ENCODE measurements at places on chromosomes 13 and 19.

DNA sequence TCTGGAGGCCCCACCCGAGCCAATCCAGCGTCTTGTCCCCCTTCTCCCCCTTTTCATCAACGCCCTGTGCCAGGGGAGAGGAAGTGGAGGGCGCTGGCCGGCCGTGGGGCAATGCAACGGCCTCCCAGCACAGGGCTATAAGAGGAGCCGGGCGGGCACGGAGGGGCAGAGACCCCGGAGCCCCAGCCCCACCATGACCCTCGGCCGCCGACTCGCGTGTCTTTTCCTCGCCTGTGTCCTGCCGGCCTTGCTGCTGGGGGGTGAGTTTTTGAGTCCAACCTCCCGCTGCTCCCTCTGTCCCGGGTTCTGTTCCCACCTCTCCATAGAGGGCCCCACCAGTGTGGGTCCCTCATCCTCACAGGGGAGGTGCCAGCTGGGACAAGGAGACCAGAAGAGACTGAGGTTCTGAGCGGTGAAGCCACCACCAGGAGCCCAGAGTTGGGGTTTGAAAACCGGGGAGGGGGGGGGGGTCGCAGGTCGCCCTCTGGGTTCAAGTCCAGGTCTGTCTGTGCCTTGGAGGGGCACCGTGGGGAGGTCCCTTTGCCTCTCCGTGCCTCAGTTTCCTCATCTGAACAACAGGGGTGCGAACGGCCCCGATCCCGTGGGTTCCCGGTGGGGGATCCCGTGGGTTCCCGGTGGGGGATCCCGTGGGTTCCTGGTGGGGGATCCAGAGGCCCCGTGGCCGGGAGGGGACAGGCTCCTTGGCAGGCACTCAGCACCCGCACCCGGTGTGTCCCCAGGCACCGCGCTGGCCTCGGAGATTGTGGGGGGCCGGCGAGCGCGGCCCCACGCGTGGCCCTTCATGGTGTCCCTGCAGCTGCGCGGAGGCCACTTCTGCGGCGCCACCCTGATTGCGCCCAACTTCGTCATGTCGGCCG is at the start of gene ELANE:
TSS of gene ELANE (plus strand) at position 168 of the 878 bp plus-strand sequence. CDS start at position 194, 26 bp downstream.
- no peak for DNase-seq

GRCh38 chr13:27036236-27036981 is 135.2 kb downstream of the USP12 start:
- no peak for DNase-seq

GRCh38 chr19:50198431-50199258 is 4.8 kb upstream of the MYH14 start:
- no peak for DNase-seq

DNA sequence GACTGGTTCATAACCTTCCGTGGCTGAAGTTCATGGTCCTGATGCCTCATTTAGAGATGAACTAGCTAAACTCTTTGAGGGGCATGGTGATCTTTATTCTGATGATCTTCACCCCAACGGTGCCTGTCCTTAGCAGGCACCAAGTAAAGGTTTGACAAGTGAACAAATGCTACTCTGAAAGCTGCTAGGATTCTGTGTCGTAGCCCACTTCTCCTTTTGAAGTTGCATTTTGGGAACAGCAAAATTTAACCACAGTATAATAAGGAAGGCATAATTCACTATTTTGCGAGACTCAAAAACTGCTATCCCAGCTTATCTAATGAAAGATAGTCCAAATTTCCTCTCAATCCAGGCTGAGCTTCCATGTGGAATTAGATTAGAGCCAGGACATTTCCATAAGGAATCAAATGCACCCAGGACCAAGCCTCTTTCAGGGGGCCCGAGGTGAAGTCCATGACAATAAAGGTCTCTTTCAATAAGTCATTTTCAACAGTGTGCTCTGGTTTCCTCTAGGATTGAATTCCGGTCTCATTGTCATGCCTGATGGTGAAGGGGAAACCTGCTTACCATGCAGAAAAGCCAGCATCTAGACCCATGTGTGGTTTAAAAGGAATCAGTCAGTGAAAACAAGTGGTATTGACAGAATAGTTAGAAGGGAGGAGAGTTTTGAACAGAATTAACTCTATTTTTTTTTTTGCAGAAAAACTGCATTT is 23.1 kb downstream of the SIAH3 start:
- no peak for DNase-seq

GRCh38 chr13:64078025-64078424 is 2662.4 kb upstream of the PCDH20 start:
- DNase-seq, result no peak

DNA sequence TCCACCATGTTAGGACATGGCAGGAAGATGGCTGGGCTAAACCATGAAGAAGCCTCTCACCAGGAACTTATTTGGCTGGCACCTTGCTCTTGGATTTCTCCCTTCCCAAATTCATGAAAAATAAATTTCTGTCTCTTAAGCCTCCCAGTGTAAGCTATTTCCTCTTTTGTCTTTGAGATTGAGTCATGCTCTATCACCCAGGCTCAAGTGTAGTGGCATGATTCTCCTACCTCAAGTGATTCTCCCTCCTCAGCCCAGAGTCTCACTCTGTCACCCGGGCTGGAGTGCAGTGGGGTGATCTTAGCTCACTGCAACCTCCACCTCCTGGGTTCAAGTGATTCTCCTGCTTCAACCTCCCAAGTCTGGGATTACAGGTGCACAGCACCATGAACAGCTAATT is 12.6 kb downstream of the ZNF888 start:
- DNase-seq, result no peak

GRCh38 chr19:4908360-4908759 is 941 bp upstream of the UHRF1 start:
- no peak for DNase-seq

DNA sequence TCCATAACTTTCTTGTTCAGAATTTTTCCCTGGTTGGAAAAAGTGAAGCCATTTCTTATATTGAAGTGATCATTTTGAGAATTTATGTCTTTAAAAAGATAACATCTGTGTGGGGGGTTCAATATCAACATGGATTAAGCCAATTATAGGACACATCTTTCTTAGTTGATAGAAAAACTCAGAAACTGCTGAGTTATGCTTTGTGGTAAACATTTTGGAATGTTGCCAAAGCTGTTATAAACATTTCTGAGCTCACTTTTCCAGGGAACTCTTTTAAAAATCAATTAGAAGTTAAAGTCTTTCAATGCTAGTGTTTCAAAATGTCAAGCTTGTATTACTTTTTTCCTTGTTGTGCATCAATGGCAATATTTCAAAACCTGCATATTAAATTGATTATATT is 248.8 kb downstream of the DACH1 start:
- no peak for DNase-seq

DNA sequence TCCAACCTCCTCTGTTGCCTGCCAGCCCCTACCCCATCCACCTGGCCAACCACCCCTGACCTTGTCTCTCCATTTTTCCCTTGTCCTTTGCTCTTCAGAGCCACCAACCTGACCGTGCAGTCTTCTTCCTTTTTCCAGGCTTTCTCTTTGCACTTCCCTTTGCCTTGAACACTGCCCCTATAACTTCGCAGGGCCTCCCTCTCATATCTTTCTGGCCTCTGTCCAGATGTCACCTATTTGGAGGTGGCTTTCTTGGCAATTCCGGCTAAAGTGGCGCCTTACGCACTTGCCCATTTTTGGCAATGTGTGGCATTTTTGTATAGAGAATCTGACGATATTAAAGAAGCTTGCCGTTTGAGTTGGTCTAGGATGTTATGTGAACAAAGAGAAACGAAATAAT is 844 bp downstream of the ZNF543 start:
- no peak for DNase-seq

DNA sequence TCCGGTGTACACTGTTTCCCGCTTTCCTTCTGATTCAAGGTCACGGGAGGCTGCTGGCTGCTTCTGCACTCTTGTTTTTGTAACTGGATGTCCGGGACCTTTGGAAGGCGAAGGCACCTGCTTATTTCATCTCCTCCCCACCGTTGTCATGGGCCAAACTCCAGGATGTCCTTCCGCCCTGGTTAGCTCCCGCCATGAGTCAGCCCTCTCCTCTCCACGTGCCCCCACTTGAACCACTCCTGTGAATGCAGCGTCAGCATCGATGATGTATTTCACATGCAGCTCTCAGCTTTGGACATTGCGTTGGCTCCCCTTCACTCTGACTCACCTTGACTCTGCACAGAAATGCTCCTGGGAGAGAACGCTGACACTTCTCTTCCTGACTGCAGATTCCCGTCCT is 5.5 kb upstream of the GALP start:
- DNase-seq, result no peak

- DNase-seq, result no peak
These were observed at the start of gene ELL for GRCh38 chr19:18521692-18522123. ELL (minus strand) TSS chr19:18522070; CDS start chr19:18522055, 15 bp downstream.

GRCh38 chr19:35569281-35569781 is 5.9 kb upstream of the ATP4A start:
- no peak for DNase-seq

DNA sequence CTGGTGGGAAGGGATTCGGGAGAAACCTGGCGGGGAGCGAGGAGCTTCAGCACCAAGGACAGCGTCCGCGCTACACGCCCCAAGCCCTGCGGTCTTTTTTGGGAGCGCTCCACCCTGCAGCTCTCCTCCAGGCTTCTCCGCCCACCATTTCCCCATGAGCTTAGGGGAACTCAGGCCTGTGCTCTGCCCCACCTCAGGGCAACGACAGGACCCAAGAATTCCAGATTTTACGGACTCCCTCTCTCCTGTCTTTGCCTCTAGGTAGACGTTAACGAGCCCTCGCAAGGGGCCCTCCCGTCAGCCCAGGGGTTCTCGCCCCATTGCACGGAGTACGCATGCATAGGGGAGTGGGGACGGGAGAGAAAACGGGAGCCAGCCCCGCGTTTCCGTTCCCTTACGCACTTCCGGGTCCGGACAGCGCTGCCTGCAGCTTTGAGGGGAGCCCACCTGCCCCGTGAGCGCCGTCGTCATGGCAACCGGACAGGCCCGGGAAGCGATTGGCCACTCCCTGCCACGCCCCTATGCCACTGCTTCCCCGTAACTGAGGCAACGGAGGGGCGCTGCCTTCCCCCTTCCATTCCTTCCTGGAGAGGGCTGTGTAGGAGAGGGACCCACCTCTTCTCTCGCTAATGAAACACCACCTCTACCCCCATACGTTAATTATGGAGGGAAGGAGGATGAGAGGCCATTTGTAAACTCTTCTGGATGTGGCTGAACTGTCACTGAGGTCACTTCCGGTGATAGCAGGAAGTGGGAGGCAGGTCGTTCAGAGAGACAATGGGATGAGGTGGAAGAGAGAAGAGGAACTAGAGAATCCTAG is 20.8 kb downstream of the NOVA2 start:
- no peak for DNase-seq

DNA sequence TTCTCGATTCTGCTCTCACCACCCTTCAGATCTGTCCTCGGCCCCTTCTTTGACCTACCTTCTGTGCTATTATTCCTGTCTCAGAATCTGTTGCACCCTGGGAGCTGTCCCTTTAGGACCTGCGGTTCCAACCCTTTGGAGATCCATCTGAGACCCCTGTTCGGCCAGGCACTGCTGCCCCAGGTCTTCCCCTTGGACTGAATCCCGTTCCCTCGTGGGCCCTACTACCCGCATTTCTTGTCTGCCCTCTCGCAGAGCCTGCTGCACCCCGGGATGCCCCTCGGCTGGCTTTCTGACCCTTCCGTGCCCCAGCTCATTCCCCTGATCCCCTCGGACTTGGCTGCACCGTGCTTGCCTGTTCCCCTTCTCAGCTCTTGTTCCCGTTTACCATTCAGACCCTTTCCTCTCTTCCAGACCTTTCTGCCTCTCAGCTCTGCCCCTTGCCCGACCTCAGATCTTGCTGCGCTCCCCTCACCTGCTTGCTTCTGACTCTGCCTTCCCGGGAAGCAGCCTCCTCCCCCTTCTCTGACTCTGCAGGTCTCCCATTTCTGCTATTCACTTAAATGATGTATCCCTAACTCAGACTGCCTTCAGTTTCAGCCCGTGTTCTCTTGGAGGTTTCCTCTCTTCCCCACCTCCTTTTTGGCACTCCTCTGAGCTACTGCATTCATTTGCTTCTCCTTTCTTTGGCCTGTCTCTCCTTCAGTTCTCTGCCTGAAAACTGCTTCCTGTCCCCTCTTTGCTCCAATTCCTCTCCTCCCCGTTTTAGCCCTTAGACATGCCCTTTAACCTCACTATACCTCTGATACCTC is 1.1 kb downstream of the ARHGAP35 start:
- DNase-seq, result no peak

DNA sequence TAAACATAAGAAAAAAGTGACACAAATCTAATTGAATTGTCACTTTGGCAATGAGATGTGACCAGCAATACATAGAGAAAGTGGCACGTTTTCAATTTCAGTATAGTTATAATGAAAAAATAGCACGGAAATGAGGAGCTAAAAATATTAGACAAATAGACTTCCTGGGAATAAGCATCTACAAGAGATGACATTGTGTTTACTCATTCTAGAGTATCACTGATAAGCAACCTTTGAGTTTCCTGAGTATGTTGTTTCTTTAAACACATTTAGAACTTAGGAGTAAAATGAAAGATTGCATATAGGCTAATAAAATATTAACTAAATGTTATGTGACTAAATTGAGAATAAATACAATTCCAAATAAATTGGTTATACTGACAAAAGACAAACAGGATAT is 207.1 kb upstream of the SLITRK6 start:
- DNase-seq, result no peak

DNA sequence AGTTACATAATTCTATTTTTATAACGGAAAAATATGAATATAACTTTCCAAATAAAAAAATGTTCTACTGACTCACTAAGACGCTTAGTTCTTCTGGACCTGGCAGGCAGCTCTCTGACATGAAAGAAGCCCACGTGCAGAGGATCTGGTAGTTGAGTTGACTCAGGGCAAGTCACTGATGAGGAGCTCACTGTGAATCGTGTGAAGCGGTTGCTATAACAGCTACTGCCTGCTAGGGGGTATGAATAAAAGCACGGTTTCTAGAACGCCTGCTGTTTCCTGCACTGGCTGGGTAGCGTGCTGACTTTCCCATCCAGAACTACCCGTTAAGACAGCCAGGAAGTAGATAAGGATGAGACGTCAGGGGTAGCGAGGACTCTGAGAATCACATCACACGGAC is 54.7 kb upstream of the WASF3 start:
- no peak for DNase-seq

GRCh38 chr13:45786293-45786920 is 65.1 kb downstream of the SIAH3 start:
- no peak for DNase-seq

DNA sequence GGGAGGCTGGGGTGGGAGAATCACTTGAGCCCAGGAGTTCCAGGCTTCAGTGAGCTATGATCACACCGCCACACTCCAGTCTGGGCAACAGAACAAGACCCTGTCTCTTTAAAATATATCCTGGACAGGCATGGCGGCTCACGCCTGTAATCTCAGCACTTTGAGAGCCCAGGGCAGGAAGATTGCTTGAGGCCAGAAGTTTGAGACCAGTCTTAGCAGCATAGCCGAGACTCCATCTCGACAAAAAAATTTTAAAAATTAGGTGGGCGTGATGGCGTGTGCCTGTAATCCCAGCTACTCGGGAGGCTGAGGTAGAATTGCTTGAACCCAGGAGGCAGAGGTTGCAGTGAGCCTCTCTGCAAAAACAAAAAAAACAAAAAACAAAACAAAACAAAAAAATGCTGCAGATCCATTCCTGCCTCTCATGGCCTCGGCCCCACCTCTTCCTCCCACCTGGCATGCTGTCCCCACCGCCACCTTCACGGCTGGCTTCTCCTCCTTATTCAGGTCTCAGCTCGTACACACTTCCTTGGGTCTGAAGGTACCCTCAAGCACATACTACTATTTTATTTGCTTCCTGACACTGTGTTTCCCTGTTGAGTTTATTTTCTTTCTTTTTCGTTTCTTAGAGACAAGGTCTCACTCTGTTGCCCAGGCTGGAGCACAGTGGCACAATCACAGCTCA is 5.3 kb downstream of the RFX1 start:
- no peak for DNase-seq
